ENCODE measurements at places on chromosomes 5 and 9.

- DNase-seq: no peak
These were observed 271.3 kb downstream of the ZSWIM6 start for GRCh38 chr5:61603211-61603908.

- DNase-seq: peak; percentile 29
These were observed 974 bp downstream of the C9orf40 start for GRCh38 chr9:74951725-74952151.

DNA sequence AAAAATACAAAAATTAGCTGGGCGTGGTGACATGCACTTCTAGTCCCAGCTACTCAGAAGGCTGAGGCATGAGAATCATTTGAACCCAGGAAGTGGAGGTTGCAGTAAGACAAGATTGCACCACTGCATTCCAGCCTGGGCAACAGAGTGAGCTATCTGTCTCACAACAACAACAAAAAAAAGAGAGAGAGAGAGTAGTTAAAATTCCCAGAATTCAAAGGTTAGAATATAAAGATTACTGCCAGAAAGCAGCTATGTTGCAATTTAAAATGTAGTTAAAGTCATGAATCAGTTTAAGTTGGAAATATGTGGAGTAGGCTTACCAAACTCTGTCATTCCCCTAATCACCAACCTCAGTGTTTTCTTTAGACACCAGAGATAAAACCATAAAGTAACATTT lies 58.7 kb upstream of the SUSD1 start:
- no peak for DNase-seq

- no peak for DNase-seq
These were observed 365.9 kb downstream of the GADD45G start for GRCh38 chr9:89970701-89971100.

DNA sequence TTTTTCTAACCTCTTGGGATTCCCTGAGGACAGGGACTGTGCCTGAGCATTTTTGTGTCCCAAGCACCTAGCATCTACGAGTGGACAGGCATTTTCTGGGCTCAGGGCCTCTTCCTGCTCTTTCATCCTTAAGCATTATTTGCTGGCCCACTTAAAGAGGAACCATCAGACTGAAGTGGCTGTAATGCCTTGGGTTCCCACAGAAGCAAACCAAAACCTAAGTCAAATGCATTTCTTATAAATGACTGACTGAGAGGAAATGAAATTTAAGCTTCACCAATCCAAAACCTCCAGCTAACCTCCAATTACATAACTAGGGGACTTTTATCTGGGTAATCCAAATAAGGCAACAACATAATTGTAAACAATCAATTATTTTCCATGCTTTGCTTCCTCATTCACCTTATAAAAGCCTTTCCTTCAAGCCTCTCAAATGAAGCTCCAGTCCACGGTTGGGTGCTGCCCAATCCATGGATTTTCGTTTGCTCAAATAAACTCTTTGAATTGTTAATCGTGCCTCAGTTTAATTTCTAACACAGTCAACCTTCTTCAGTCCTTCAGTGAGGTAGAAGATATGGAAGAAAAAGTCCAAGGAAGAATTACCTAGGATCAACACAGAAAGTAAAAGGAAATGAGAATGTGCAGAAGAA lies 25.3 kb upstream of the SLC31A2 start:
- no peak for DNase-seq

All from CD4-positive, CD25-positive, alpha-beta regulatory T cell (primary cell).